Stimulated activated CD4-positive, alpha-beta T cell treated with anti-CD3 and anti-CD28 coated beads, Interleukin-4, amount 100 ng/mL, for 24 hours (primary cell): ENCODE measurements at places on chromosomes 4 and X.

DNA sequence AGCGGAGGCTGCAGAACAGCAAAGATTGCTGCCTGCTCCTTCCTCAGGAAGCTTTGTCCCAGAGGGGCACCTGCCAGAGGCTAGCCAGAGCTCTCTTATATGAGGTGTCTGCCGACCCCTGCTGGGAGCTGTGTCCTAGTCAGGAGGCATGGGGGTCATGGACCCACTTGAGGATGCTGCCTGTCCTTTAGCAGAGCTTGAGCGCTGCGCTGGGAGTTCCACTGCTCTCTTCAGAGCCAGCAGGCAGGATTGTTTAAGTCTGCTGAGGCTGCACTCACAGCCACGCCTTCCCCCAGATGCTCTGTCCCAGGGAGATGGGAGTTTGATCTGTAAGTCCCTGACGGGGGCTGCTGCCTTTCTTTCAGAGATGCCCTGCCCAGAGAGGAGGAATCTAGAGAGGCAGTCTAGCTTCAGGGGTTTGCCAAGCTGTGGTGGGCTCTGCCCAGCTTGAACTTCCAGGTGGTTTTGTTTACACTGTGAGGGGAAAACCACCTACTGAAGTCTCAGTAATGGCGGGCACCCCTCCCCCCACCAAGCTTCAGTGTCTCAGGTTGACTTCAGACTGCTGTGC is 10.9 kb downstream of the DCK start:
- peak; percentile 39 for DNase-seq

DNA sequence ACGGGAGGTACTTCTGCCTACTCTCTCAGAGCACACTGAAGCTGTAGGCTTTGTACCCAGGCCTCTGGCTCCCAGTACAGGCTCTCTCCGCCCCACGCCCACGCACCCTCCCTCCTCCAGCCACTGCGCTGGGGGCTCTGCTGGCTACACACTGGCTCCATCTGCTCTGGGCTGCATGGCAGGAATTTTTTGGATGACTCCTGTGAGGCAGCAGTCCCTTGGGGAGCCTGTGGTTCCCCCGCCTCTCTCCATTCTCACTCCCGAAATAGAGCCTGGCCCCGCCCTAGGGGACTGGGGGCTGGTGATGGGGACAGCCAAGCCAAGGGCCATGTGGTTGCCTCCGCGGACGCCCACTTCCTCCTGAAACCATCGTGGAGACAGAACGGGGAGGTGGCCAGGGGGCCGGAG is 58.1 kb upstream of the ADRA2C start:
- DNase-seq: no peak

DNA sequence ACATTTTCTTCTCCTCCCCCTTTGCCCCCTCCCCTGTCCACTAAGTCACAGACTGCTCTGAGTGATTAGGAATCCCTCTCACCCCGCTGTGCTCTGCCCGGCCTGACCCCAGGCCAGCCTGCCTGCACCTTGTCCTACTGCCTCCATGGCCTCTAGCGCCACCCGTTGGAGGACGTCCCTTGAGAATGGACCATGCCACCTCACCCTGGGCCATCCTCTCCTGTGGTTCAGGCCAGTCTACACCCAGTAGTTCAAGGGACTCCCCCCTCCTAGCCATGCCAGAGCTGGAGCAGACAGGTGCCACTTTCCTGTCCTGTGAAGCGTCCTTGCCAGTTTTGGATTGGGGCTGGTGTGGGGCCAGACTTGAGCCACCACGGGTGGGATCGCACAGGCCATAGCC is 9.7 kb upstream of the IRAK1 start:
- no peak for DNase-seq

DNA sequence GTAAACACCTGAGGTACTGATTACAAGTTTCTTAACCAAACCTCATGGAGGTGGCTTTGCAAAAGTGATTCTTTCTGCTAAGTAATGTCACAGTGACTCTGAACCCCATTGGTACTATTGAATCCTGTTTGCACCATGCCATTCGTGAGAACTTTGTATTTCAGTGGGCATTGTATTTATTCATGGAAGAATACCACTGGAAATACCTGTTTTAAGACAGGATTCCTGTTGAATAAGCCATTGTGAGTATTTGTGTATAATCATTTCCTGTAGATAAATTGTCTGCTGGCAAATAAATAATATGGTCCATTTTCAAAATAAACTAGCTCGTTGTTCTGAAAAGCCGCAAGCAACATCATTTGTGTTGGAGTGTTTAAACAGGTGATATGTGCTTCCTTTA is 136.4 kb upstream of the GUCY1A1 start:
- no peak for DNase-seq

DNA sequence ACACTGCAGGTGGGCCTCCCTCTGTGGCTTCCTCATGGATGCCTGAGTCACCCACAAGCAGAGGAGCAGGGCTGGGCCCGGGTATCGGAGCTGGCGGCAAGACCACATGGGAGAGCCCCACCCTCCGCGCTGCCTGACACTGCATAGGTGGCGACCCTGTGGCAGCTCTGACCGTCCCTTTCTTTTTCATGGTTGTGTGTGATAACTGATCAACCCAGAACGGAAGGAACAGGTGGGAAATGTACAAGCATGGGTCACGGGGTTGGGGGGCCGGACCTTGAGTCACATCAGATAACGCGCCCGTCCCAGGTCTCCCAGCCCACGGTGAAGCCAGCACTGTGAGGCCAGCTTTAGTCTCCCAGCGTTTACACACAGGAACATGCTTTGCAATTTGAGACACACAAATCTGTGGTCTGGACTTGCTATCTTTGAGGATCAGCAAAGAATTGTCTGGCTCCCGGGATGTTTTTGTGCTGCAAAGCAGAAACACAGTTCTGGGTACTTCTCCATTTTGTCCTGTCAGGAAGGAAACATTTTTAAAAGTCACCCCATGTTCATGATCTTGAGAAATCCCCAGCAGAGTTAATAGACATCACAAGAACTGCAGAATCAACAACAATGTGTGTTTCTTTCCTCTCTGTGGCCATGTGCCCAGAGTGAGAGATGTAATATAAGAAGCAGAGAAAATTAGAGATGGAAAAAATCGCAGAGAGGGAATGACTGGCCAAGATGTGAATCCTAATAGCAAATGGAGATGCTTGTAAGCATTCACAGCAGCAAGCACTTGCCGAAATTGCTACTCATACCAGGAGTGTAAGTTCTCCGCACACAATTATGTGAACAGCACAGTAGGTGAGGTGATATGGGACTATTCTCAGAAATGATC is 70.1 kb upstream of the CBR4 start:
- DNase-seq: no peak

GRCh38 chr4:140085881-140086280 is 68.1 kb downstream of the MAML3 start:
- DNase-seq: no peak

DNA sequence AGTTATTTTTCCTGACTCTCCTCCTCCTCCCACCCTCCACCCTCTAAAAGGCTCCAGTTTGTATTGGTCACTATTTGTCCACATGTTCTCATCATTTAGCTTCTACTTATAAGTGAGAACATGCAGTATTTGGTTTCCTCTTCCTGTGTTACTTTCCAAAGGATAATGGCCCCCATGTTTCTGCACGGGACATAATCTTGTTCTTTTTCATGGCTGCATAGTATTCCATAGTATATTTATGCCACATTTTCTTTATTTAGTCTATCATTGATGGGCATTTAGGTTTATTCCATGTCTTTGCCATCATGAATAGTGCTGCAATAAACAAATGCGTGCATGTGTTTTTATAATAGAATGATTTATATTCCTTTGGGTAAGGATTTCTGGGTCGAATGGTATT is 167.3 kb upstream of the GRID2 start:
- no peak for DNase-seq

GRCh38 chr4:61086979-61087378 is 113.1 kb upstream of the ADGRL3 start:
- DNase-seq: no peak

DNA sequence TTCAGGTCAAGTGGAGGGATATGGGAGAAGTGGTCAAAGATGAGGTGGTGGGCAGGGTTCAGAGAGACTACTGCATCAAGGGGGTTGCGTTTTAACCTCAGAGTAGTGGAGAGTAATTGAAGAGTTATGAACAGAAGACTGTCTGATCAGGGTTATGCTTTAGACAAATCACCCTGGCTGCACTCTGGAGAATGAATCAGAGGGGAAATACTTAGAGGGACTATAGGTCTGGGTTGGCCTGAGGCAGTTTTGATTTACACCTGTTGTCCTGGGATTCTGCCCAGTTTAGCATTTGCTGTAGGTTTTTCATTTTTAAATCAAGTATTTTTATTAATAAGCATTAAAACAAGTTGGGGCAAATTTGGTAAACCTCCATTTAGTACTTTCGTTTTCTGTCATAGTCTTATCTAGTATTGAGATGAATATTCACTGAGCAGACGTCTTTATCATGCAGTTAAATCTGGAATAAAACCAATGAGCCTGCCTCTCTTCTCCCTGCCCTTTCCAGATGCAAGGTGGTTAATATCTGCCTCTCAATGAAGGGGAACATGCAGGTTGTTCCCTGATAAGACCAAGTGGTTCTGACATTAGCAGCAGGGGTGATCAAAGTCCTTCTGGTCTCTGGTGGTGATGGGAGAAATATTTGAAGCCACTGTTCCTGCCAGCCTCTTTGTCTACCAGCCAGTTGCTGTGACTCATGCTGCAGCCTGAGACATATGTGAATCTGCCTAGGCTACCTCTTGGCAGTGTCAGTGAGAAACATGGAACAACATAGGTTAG is 116.0 kb upstream of the RPS6KA3 start:
- peak; percentile 29 for DNase-seq

- DNase-seq: no peak
Observed at GRCh38 chr4:6229095-6229494, 28.7 kb upstream of the JAKMIP1 start.

DNA sequence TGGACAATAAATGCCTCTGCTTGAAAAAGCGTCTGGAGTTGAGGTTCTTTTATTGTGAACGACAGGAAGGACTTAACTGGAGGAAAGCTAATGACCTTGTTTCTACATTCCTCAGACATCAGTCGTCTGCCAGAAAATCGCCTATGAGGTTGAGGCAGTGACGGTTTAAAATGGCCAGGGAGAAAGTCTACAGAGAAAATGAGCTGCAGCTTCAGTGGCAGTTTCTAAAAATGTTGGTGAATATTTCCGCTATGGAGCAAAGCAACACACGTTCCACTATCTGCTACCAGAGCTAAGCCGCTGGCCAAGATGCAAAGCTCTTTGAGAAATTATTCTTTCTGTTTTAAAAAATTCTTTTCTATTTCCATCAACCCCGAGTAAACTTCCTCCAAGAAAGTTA is 116.9 kb upstream of the GALNT7 start:
- DNase-seq: no peak

GRCh38 chr4:20430259-20430941 is 178.7 kb downstream of the SLIT2 start:
- DNase-seq: no peak

DNA sequence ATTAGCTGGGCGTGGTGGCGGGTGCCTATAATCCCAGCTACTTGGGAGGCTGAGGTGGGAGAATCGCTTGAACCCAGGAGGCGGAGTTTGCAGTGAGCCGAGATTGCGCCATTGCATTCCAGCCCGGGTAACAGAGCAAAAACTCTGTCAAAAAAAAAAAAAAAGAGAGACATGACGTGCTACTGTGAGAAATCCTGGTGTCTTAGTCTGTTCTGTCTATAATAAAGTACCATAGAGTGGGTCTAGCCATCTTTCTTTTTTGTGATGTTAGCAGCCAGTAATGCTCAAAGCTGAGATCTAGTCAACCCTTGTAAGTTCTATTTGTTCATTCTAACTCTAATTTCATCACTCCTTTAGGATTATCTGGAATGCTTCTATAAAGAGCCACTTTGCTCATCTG is 38.9 kb downstream of the CLDN34 start:
- no peak for DNase-seq

DNA sequence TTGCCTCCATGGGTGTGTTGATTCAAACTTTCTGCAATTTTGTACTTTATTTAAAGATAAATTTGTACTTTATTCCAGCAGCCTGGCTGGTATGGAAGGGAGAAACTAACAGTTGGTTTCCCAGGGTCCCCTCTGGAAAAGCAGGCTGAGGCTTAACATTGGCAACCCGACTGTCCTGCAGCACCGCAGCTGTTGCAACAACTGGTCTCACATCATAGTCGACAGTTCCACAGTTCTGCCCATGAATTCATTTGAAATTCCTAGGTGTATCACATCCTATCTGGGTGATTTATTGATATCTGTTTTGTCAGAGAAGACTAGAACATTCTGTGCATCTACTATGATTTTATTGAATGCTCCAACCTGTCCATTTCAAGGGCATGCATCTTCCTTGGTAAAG is 98.8 kb upstream of the GATB start:
- no peak for DNase-seq
